Activated CD4-positive, alpha-beta T cell treated with anti-CD3 and anti-CD28 coated beads, Interleukin-2, amount 50 U/mL, for 24 hours (primary cell): ENCODE measurements at places on chromosomes 6 and 20.

DNA sequence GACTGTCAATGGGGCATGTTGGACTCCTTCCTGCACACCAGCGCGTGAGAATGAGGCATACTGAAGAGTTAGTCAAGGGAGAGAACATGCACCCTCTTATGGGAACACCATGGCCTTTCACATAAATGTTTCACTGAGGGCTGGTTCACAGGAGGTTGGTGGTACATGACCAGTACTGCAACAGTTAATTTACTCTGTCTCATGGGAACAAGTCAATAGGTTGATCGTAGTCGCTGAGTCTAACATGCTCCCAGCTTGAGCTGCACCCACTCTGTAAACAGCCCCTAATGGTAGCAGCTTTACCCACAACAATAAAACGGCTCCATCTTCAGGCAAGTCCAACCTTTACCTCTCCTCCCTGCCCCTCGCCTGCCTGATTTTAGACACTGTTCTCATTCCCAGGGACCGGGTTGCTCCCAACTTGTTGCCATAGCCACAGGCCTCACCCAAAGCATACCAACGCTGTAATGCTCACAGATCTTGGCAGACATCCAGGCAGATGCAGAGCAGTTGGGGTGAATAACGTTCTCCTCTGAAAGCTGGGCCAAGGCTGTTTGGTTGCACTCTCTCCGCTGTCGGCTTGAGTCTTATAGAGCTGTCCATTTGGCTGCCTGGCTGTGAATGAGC is 111.3 kb downstream of the LY86 start:
- no peak for DNase-seq

GRCh38 chr6:34491091-34491430 is 25.2 kb downstream of the PACSIN1 start:
- no peak for DNase-seq

DNA sequence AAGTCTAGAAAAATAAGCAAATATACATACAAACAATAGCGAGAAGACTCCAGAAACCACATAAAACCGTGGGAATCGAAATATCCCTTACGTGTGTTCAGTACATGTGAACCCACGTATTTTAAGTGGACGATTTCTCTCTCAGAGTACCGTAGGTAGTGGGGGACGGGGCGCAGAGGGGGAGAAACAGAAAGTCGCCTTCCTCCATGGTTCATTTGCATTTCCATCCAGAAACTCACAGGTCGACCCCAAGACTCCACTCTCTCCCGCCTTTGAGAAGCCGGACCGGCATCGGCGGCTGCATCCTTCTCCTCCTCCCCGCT is 538 bp upstream of the ENPP1 start:
- no peak for DNase-seq

- DNase-seq, result no peak
These were observed 665 bp downstream of the FASTKD5 start for GRCh38 chr20:3158968-3159431.

DNA sequence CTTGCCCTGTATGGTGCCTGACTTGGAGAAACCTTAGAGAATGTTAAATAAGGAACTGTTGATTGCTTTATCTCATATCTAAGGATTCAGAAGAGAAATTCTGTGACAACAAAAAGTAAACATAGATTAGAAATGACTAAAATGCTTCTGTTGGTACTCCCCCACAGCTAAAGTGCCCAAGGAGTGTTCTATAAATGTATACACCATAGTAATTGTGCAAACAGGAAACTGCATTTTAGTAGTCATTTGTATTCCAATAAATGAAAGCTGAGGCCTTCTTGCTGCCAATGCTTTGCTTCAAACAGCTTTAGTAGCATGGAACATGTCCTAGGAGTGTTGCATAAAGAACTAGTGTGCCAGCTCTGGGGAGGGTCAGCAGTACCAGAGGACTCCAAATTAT is 343.7 kb upstream of the IRAK1BP1 start:
- no peak for DNase-seq

GRCh38 chr6:24883618-24884017 is 52.1 kb downstream of the RIPOR2 start:
- no peak for DNase-seq

GRCh38 chr6:2259002-2259494 is 13.6 kb upstream of the GMDS start:
- DNase-seq, result no peak

- no peak for DNase-seq
These were observed 279.4 kb downstream of the RFPL4B start for GRCh38 chr6:112626468-112627082.

DNA sequence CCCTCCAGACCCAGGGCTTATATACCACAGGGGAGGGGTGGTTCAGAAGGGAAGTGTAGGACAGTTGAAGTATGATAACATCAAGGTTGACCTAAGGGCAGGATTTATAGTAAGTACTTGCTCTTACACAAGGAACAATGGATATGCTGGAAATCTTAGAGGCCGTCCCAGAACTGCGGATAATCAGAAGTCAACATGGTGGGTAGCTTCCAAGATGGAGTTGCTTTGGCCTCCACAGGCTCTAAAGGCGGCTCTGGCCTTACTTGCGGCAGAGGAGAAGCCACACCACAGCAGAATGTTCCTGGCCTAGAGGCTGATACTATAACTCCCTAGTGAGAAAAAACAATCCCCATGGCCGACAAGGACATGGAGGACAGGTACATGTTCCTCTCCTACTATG is 344.7 kb downstream of the CDC5L start:
- no peak for DNase-seq

DNA sequence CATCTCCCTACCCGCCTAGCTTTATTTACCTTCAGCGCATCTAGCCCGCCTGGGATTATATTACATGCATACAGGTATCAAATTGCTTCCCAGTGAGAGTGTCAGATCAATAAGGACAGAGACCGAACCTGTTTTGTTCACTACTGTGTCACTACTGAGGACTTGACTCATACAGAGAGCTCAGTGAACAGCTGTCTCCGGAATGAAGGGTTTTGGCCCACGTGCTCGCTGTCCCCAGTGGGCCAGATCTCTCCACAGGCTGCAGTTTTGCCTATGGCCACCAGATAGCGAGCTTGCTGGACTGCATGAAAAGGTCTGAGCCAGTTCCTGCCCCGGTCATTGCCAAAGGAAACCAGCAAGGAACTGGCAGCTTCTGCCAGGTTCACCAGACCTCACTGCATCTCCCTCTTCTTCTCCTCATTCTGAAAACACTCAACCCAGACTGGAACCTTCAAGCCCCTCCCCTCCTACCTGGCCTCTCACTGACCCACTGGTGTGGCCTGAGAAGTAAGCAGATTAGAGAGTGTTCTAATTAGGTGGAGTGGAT is 150.8 kb downstream of the ZMYND8 start:
- no peak for DNase-seq

- DNase-seq, result no peak
These were observed 45.9 kb upstream of the EMILIN3 start for GRCh38 chr20:41412324-41413120.
